Stimulated activated CD8-positive, alpha-beta memory T cell treated with anti-CD3 and anti-CD28 coated beads, Interleukin-4, amount 100 ng/mL, for 48 hours (primary cell): ENCODE measurements at places on chromosomes 4 and X.
A peak's percentile ranks its signal among the peaks of the same experiment; 100 is the strongest.

- no peak for DNase-seq
These were observed 6.1 kb downstream of the UBQLN2 start for GRCh38 chrX:56569378-56570057.

- DNase-seq = no peak
These were observed 81.6 kb downstream of the DTHD1 start for GRCh38 chr4:36363024-36363423.

DNA sequence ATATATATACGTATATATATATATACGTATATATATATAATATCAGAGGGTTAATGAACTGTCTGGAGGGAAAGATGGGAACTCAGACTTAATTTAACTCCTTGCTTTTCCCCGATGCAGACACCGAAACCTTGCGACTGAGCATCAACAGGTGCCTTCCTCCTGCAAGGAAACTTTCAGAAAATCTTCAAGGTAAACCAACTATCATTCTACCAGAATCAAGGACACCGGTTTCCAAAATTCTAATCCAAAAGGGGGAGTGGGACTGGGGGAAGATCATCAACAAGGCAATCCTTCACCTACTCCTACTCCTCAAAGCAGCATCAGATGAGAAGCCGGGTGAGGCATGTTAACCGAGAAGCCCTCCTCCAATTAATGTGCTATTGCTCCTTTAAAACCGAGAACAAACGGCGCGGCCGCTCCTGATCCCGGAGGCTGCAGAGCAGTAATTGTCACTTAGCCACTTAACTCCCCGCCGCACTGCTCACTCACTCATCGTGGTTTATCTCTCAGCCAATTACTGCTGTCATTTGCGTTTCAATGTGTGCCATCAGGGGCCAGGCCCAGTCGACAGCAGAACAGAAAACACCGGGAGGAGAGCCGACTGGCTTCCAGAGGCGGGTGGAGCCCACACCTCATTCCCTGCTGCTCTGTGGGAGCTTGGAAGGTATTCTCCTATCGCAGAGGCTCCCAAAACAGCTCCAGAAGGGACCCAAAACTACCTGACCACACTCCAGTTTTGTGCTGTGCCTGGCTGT, 61.7 kb downstream of the MAML3 start:
- DNase-seq = no peak

- DNase-seq = no peak
These were observed 41.9 kb downstream of the LEF1 start for GRCh38 chr4:108126806-108127205.

DNA sequence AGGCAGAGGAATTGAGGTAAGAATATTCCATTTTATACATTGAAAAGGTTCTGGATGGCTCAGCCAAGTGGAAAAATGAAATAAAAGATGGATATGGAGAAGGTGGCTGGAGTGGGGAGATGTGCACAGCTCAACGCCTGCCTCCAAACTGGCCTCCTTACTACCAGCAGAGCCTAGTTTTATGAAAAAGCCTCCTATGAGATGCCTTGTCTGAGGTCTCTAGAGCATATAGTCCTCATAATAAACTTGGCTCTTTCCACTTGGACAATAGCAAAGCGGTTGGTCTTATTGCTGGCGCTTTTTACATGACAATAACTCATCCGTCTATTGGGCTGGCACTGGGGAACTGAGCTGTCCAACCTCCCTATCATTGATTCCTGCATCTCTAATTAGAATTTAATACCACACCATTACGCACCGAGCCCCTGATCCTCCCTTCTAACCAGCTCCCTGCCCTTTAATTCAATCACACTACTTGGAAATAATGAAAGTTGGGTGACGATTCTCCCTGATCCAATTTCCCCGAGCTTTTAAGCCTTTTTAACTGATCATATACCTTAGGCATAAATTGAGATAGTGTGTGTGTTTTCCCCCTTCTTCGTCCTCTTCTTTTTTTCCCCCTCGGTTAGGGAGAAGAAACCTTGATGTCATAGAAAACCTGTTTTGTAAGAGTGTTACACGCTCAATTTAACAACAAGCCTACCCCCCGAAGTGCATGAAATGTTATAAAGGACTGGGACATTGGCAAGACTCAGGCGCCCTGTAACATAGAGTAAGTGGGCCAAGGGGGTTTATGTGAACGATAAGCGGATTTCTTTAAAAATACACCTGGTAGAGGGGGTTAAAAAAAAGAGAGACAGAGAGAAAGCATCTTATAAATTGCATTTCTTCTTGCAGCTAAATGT, at the start of gene PHOX2B:
Gene PHOX2B, minus strand, starts transcription at position 155 of the 905 bp plus-strand sequence. Its CDS starts 115 bp downstream, at position 40.
- DNase-seq = no peak

DNA sequence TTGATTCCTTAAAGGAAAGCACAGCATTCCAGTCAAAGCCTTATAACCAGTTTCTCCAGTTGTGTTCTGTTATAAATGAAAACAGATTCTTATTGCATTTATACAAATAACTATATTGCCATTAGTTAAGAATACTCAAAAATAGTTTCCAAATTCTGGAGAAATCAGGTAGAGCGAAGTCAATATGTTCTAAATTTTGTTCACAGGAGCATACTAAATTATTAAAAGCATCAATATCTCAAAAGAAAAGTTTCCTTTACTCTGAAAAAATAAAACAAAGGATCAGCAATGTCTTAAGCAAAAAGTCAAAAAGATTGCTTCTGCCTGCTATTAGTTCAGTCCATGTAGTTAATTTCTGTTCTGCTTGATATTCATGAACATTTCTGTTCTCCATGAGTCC, 39.7 kb downstream of the PGRMC2 start:
- DNase-seq = no peak

- DNase-seq = no peak
These were observed 5.4 kb downstream of the SCARB2 start for GRCh38 chr4:76208005-76208765.

DNA sequence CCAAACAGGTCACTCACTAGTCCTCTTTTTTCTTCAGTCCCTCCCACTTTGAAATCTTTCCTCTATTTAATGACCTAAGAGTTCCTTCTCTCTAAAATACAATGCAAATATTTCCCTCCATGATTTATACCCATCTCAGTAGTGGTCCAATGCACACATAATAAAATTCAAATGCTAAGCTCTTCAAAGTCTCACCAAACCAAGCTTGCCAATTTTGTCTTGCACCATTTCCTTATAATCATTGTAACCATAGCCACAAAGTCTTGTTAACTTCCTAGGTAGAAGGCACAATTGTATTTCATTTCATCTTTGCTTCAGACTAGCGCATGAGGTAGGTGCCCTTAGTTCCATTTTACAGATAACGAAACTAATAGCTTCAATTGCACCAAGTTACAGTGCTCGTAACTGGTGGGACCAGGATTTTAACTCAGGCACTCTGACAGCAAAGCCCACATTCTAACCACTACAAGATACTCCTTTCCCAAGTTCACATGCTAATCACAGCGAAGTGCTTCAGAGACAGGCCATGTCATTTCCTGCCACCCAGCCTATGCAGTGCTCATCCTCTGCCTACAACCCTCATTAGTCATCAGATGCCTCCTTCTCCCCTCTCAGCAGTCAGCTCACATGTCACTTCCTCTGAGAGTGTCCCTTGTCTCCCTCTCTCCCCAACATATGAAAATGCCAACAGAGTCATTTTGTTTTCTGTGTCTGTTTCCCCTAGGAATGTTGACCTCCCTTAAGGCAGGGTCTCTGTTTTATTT, 66.9 kb upstream of the PPARGC1A start:
- DNase-seq = no peak

DNA sequence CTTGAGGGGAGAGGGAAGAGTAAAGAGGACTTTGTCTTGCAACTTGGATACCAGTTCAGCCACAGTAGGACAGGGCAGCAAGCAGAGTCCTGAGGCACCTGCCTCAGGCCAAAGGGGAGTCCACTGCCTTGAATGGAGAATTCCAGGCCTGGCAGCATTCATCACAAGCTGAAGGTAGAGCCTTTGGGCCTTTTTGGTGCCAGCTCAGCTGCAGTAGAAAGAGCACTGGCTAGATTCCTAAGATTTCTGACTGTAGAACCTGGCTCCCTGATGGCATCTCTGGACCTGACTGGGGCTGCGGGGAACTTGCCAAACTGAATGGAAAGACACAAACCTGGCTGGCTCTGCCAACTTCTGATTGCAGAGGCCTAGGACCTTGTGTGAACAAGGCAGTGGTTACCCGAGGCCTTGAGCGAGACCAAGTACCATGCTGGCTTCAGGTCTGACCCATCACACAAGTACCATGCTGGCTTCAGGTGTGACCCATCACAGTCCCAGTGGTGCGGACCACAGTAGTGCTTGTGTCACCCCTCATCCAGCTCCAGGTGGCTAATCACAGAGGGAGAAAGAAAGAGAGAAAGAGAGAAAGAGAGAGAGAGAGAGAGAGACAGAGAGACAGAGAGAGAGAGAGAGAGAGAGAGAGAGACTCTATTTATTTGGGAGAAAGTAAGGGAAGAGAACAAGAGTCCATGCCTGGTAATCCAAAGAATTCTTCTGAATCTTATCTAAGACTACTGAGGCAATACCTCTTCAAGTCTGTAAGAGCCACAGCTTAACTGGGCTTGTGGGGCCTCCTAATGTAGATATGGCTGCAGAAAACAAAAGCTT, 137.6 kb upstream of the SPIN4 start:
- DNase-seq = no peak

- no peak for DNase-seq
These were observed 41.2 kb downstream of the RASL11B start for GRCh38 chr4:52903273-52903672.

DNA sequence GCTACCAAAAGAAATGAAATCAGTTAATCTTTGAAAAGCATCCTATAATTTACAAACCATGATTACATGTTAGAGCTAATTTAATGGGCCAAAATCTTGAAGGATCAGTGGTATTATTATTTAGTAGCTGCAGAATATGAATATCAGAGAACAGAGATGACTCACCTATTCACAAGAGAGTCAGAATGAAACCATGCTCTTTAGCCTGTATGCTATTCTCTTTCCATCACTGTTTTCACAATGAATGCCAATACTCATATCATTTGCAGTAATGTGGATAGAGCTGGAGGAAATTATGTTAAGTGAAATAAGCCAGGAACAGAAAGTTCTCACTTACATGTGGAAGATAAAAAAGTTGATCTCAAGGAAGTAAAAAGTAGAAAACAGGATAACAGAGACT, 414.1 kb downstream of the CENPC start:
- DNase-seq = no peak

DNA sequence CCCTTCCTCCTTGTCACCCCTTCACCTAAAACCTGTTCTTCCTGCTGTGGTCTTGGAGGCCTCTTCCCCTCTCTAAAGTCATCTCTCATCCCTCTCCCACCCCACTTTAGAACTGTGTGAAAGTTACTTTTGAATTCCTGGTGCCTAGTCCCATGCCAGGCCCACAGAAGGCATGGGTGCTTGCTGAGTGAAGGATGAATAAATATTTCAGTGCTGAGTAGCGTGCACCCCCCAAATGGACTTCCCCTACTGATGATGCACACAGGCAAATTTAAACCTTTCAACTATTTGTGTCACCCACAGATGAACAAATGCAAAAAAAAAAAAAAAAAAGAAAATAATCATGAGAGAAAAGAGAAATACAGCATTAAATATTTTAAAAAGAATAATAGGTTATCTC, 19.8 kb downstream of the PSMD10 start:
- no peak for DNase-seq

DNA sequence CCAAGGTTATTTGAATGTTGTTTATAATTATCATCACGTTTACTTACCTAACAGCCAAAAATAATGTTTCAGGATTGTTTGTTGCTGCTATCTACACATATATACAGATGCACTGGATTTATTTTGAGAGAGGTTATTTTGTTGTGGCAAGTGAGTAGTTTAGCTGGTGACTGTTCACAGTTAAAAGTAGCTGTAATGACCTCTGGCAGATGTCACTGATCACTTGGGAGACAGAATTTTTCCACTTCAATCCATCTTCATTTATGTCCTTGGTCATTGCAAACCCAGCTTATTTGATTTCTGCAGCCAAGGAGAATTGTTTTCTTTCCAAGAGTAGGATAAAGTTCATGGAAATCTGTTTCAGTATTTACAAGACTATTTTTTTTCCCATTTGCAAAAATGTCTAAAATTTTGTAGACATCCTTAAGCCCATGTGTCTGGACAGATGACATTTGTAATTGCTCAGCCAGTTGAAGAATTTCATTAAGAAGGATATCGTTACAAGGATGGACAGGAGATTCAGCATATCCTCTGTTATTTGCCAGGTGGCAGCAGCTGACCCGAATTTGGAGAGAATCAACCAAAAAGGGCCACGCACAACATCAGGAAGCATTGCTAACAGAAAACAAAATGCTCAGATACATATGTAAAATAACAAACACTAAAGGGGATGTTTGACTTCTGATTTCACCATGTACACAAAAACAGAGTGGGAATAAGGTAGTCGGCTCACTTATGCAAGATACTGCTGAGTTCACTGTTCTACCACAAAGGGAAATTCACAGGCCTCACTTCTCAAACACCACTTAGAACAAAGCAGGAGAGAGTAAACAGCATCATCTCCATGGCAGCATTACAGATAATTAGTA, 64.5 kb downstream of the GPRIN3 start:
- no peak for DNase-seq

- no peak for DNase-seq
These were observed 51.8 kb upstream of the ENPEP start for GRCh38 chr4:110424144-110424543.

GRCh38 chrX:34810916-34811315, 131.7 kb upstream of the FAM47B start:
- DNase-seq = no peak

GRCh38 chrX:134526399-134526798, 66.4 kb downstream of the HPRT1 start:
- no peak for DNase-seq

DNA sequence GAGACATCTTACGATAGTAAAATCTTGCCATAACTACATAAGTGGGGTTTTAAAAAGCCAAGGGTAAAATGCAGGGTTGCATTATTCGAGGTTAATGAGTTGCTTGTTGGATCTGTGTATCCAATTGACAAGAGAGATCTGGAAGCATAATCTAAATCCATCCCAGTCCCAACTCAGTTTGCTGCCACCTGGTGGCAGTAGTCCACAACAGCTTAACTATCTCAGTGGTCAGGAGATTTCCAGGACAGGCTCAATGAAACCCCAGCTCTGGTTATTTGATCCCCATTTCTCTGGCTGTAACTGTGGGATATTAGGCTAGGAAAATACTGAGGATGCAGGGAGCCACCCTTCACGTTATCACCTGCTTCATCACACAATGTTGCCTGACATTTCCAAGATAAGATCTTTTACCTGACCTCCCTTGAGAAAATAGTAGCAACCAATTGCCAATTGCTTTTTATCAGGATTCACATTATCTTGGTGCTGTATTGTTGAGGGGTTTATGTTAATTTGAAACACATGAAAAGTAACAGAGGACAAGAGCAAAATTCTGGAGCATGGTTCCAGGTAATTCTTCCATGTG, 88.2 kb upstream of the TNIP3 start:
- peak; percentile 72 for DNase-seq

- DNase-seq = no peak
These were observed 352.4 kb downstream of the CAMK2D start for GRCh38 chr4:113409181-113409580.

- no peak for DNase-seq
These were observed at the start of gene TMPRSS11E for GRCh38 chr4:68447201-68447600. TMPRSS11E (plus strand) TSS chr4:68447463; CDS start chr4:68447513, 50 bp downstream.

DNA sequence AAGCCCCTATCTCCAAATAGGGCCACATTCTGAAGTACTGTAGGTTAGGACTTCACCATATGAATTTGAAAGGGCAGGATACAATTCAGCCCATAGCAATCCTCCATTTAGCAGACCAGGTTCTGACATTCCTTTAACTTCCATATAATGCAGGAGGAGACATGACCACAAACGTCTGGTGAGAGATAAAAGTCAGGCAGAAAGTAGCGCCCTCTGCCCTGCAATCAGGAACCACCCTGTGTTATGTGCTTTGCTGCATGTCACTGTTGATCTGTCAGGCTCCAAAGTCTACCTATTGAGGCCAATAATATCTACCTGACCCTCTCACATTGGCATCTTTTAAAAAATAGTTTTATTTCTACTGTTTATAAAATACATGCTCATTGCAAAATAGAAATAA, 30.2 kb upstream of the SEPSECS start:
- no peak for DNase-seq
